Pericardium fibroblast (primary cell): ENCODE measurements at places on chromosomes 7 and 10. TPM values are rescaled to one million over a fixed set of nuclear protein-coding genes. Genes with fewer than 3 reads are reported as not detected.

Gene HOXA6
- 0.26 and 0.35 TPM in 2 replicates for total RNA-seq

Gene TAS2R41
- not detected in 2 replicates for total RNA-seq

Gene CNTNAP2
- total RNA-seq = 0.51 and 1.3 TPM in 2 replicates

Gene IGFBP3
- total RNA-seq = 134 and 277 TPM in 2 replicates

Gene PTPRE
- 0.43 and 1.1 TPM in 2 replicates for total RNA-seq

Gene NRG3
- total RNA-seq = not detected in 2 replicates

Gene STEAP1B
- total RNA-seq = 2.9 and 3.8 TPM in 2 replicates

Gene LLCFC1
- not detected in 2 replicates for total RNA-seq

Gene C10orf67
- not detected in 2 replicates for total RNA-seq

Gene LGI1
- total RNA-seq = not detected in 2 replicates

Gene ZNF239
- total RNA-seq = 1.2 and 4.3 TPM in 2 replicates

Gene PSMA2
- 46.0 and 83.0 TPM in 2 replicates for total RNA-seq

Gene LRRC17
- total RNA-seq = 76.1 and 264 TPM in 2 replicates

Gene ITIH2
- not detected in 2 replicates for total RNA-seq

Gene UPK3B
- 8.6 TPM in 1 of 2 replicates, not detected in the other for total RNA-seq

Gene GNG11
- 68.2 and 98.4 TPM in 2 replicates for total RNA-seq

Gene GHRHR
- total RNA-seq = not detected in 2 replicates

Gene SFTPA1
- total RNA-seq = not detected in 2 replicates
